ENCODE measurements at places on chromosomes 5 and 9.

DNA sequence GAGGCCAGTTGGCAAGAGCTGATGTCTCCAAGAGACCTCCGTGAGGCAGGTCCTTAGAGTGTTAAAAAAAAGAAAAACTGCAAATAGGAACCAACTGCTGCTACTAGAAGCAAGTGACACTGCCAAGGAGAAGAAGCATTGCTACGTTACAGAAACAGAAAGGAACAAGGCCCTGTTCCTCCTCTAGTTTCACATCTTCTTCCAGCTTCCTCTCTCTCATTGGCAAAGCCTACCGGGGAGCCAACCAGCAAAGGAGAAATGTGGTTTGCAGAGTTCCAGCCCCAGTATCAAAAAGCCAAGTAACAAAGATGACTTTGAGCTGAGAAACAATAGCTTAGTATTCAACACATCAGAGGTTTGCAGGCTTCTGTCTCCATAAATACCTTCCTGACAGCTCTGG, 145.9 kb downstream of the PRELID2 start:
- DNase-seq: no peak

- DNase-seq: no peak
Measured at GRCh38 chr5:97874491-97874890, 691.4 kb upstream of the RIOK2 start.

GRCh38 chr5:137340881-137341280, 158.2 kb downstream of the SPOCK1 start:
- no peak for DNase-seq

GRCh38 chr5:11733185-11733839, 170.9 kb downstream of the CTNND2 start:
- DNase-seq: no peak

DNA sequence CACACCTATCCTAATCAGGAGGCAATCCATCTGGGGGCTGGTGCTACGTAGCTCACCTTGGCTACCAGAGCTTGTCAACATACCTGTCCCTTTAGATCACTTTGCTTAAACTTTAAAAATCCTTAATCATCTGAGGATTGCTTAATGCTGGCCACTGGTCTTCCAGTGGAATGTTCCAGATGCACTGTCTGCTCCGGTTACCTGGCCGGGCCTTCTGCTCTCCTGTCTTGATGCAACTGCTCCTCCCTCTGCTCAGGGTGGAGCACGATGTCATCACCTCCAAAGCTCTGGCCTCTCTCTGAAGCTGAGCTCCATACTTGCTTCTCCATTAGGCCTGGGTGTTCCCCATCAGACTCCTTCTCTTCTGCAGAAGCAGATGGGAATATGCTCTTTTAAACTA, 106.5 kb upstream of the OTULINL start:
- no peak for DNase-seq

GRCh38 chr5:131214609-131215227, 44.0 kb downstream of the LYRM7 start:
- DNase-seq: no peak

GRCh38 chr5:180830253-180831138, 27.9 kb upstream of the MGAT1 start:
- DNase-seq: peak; percentile 37

GRCh38 chr9:91727316-91727861, 222.6 kb downstream of the ROR2 start:
- DNase-seq: no peak

- DNase-seq: no peak
Measured at GRCh38 chr9:95031711-95032461, 285.6 kb downstream of the FANCC start.

DNA sequence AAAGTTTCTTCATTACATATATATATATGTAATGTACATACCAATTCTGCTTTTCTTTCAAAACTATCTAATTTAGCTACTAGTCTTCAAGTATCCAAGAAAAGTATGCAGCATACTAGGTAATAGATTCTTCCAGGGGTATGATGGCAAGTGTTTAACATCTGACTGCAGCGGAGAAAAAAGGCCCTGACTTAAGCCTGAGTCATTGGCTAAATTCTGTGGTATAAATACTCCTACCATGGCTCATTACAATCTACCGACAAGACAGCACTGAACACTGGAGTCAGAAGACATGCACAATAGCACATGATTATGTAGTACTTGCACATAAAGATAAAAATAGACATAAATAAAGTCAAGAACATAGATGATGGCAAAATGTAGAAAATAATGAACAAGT, 439.9 kb downstream of the BRINP1 start:
- DNase-seq: no peak

GRCh38 chr9:96064826-96065481, 189.5 kb downstream of the ERCC6L2 start:
- DNase-seq: no peak

GRCh38 chr5:139707445-139708003, 59.4 kb downstream of the CXXC5 start:
- no peak for DNase-seq

GRCh38 chr9:138063785-138064184, 186.2 kb downstream of the CACNA1B start:
- DNase-seq: no peak

DNA sequence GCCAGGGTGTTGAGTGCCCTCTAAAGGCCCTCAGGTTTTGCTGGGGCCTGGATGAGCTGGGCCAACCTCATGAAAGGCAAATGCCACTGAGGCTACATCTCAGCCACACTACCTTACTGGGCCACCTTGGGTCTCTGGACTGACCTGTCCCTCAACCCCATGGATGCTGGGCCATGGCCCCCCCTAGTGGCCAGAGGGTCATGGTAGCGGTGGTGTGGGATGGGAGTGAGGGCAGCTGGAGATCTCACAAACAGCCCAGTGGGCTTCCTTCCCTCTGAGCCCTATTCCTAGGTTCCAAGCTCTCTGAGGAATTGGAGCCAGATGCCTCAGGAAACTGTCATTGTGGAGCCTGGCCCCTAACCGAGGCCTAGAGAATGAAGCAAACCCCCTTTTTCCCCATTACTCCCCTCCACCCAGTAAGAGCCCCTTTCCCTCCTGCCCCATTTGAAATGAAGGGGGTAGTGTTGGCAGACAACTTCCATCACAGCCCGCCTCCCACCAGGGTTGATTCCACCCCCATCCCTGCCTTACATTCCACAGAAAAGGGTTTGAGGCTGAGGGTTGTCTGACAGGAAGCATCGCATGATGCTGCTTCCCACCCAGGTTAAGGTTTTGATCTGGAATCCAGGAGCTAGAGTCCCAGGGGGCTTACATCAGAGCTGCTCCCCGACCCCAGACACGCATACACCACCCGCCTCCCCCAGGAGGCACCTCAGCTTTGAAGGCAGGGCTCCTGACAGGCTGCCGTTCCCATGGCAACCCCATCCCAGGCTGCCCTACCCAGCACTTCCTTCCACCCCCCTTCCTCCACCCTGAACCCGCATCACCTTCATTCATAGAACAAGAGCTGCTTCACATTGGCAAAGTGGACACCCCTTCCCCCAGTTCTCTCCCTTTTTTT, 63.9 kb downstream of the PCDH1 start:
- DNase-seq: no peak

DNA sequence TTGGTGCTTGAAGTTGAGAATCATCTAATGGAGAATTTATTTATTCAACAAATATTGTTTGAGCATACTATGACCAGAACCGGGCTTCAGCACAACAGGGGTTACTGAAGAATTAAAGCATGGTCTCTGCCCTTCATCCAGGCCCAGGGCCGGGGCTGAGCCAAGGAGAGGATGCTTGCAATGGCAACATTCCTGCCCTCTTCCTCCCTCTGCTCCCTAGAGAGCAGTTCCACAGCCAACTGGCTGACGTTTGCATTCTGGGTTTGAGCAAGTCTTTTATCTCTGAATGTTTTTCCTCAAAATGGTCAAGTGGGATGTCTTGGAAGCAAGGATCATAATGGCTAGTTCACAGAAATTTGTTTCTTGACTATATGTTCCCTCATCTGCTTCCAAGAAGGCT, 80.7 kb downstream of the GLDC start:
- DNase-seq: no peak

DNA sequence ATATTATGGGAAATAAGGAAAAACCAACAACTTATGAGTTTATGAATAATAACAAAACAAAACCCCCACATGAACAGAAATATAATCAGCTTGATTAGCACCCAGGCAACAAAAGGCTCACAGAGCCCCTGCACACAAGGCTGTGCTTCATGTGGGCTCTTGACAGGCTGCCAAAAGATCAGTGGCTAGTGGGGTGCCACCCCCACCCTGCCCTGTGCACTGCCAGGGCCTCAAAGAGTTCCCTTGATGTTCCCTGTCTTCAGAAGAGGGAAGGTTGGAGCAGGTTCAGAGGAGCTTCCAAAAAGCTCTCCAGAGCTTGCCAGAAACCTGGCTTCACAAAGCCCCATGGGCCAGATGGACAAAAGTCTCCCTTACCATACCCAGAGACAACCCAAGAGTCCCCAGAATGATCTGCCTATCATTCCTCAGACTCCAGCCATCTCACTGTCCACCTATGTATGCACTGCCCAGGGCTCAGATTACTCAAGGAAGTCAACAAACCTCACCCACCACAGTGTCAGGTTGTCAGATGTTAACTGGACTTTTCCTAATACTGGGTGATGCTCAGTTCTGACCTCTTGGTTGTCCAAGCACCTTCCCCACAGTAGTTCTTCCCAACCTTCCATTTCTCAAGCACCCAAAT, 87.5 kb downstream of the SIL1 start:
- no peak for DNase-seq

DNA sequence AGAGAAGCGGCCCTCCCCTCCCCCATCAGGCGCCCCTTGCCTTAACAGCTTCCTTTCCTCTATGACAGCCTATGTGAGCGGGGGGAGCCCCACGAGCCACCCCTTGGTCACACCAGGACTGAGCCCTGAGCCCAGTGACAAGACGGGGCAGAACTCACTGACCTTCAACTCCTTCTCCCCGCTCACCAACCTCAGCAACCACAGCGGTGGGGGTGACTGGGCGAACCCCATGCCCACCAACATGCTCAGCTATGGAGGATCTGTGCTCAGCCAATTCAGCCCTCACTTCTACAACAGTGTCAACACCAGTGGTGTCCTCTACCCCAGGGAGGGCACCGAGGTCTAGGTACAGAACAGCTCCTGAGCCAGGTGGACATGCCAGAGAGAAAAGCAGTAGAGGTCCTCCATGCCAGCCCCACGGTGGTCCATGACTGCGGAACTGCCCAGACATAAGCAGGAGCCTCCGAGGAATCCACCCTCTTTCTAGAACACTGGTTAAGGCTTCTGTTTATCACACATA, 2.6 kb downstream of the FOXI1 start:
- DNase-seq: no peak

GRCh38 chr5:181039931-181040630, at the start of gene BTNL9:
TSS of gene BTNL9 (plus strand) at chr5:181040266. CDS start at chr5:181045490, 5,224 bp downstream.
- no peak for DNase-seq

GRCh38 chr5:114953565-114953964, 216.1 kb downstream of the TRIM36 start:
- DNase-seq: no peak

- peak; percentile 2 for DNase-seq
Measured at GRCh38 chr5:96434201-96434645, 1.2 kb upstream of the PCSK1 start.

GRCh38 chr5:135010502-135011354, 23.3 kb downstream of the PITX1 start:
- no peak for DNase-seq

DNA sequence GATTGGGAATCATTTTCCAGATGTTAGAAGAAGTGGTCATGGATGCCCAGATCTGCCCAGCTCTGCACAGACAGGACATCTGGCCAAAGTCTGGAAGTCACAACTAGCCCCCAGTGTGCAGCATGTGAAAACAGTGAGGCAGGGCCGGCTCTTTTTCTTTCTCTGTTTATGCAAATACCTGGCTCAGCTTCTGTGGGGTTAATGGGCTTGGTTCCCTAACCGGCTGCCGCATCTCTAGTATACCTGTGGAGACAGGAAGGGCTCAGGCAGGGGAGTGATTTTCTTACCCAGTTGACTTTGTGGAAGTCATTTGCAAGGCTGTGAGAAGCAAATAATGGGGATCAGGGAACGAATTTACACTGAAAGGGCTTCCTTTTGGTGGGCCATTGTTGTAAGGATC, 254.8 kb upstream of the PANK3 start:
- DNase-seq: no peak

GRCh38 chr5:131068076-131068475, 97.0 kb downstream of the HINT1 start:
- no peak for DNase-seq

- DNase-seq: no peak
Measured at GRCh38 chr9:133032171-133032570, 1.4 kb downstream of the GTF3C5 start.

DNA sequence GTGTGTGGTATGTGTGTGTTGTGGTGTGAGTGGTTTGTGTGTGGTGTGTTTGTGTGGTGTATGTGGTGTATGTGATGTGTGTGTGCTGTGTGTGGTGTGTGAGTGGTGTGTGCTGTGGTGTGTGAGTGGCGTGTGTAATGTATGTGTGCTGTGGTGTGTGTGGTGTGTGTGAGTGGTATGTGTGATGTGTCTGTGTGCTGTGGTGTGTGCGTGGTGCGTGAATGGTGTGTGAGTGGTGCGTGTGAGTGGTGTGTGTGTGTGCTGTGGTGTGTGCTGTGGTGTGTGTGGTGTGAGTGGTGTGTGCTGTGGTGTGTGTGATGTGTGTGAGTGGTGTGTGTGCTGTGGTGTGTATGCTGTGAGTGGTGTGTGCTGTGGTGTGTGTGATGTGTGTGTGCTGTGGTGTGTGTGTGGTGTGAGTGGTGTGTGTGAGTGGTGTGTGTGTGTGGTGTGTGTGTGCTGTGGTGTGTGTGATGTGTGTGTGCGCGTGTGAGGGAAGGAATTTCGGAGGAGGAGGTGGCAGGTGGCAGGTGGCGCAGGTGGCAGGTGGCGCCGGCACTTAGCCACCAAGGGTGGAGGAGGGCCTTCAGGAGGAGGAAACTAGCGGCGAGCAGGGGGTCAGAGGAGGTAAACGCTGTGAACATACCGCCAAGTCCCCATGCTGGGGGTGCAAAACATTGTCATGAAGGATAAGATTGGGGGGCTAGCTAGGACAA, 191.8 kb downstream of the MELK start:
- DNase-seq: no peak

DNA sequence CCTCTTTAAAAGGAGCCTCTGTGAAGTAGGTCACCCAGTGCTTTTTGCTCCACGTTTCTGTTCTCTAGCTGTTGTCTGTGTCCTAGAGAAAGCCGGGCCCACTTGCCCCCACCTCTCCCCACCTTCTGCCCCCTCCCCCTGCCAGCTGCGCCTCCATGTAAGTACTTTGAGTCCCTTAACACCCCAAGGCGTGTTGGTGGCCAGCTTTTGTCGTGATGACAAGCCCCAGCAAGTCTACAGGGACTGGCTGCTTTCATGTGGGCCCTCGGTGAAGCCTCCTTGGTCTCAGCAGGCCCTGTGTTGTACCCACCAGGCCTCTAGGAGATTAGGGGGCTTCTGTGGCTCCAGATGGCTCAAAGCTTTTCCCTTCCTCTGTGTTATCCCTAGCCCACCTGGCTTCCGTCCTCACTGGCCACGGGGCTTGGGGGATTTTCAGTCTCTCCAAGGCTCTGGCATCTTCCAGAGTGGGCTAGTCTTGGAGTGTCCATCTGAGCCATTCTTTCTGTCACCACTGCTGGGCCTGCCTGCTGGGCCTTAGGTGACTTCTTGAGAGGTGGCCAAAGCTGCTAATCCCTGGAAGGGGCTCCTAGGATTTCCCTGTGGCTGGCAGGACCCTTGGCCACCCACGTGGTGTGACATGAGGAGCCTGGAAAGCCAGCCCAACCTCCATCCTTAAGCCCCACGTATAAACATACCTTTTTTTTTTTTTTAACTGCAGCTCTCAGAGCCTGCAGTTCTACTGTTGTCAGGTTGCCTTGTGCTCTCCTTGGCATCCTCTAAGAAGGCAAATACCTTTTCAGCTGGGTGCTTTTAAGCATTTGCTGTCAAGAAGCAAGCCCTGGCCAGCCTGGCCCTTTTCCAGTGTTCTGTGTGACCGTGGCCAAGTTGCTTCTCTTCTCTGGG, 1.1 kb upstream of the NDST1 start:
- no peak for DNase-seq

GRCh38 chr9:84983749-84984148, 314.2 kb downstream of the NTRK2 start:
- no peak for DNase-seq
